ENCODE measurements at places on chromosomes 6 and 20.

GRCh38 chr6:147704691-147705090 is 196.2 kb downstream of the SAMD5 start:
- DNase-seq = no peak

- DNase-seq = peak; percentile 87
Measured at GRCh38 chr6:47152666-47153403, 110.7 kb upstream of the ADGRF1 start.

DNA sequence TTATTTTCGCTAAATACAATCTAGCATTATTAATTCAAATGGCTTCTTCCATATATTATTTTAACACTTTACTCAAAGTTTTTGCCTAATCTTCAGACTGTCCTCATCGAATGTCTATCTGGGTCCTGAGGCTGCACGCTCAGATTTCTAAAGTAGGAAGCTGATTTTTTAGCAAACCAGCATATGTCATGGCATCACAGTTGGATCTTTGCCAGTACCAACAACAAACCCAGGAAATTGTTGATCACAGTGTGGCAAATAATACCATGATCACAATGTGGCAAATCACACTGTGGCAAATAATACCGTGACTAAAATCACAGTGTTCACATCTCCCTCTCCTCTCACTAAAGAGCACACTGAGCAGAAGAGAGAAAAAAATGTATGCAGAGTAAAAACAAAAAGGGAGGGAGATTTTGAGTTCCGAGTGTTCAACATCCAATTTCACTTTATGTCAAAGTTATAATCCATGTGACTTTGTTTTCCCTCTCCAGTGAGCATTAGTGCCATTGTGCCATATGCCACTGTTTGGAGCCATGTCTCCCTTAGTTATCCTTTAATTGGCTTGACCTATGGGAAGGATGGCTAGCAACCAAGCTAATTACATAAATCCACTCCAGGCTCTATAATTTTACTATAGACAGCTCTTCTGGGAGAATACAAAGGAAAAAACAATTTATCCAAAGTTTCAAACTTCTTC is 1059.6 kb downstream of the HACE1 start:
- no peak for DNase-seq

GRCh38 chr6:158356586-158357546 is 44.6 kb downstream of the TULP4 start:
- DNase-seq = no peak

DNA sequence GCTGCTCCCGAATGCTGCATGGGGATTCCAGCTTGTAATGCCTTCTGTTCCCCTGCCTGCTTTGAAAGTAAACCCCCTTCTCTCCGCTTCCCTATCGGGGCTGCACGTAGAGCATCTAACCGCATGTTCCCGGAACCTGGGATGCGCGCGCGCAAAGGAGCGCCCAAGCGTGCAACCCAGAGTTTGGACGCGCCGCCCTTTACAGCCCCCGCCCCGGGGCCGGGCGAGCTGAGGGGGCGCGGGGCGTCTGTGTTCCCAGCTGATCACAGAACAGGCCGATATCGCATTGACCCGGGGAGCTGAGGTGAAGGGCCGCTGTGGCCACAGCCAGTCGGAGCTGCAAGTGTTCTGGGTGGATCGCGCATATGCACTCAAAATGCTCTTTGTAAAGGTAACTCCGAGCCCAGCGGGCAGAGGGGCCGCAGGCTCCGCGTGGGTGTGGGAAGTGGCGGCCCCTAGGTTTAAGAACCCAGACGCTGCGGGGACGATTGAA is 1.4 kb downstream of the LAMP5 start:
- DNase-seq = no peak

All from AG10803 (cell line).